ENCODE measurements at places on chromosomes 6 and 20.

GRCh38 chr6:143026696-143027449 is 33.8 kb upstream of the AIG1 start:
- DNase-seq, result peak; percentile 66

DNA sequence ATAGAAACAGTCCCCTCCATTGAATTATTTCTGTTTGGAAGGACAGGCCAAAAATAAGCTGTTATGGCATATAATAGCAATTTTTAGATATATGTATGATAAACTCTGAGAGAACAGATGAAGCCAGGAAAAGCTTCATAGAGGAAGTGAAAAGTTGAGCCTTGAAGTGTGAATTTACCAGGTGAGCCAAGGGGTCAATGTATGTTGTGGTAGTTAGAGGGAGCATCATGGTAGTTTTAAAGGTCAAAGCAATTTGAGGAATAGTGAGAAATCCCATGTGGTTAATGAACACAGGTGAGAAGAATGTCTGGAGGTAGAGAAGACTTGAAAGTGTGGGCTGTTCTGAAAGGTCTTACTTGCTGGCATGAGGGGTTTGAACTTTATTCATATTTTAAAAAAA is 47.0 kb downstream of the COL19A1 start:
- DNase-seq, result no peak

DNA sequence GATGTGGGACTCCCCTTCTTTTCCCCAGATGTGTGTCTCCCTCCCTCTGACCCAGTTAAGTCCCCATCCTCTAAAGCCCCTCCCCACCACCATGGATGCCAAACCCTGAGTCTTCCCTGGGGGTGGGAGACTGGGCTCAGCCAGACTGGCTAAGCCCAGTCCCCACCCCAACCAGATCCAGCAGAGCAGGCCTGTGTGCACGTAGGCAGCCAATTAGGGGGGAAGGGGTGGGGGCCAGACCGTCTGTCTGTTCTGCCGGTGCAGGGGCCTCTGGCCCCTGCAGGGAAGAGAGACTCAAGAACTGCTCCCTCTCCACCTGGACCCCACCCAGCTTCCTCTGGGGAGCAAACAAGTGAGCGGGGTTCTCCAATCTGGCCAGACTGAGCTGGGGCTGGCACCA is 605 bp downstream of the COX4I2 start:
- DNase-seq, result no peak

DNA sequence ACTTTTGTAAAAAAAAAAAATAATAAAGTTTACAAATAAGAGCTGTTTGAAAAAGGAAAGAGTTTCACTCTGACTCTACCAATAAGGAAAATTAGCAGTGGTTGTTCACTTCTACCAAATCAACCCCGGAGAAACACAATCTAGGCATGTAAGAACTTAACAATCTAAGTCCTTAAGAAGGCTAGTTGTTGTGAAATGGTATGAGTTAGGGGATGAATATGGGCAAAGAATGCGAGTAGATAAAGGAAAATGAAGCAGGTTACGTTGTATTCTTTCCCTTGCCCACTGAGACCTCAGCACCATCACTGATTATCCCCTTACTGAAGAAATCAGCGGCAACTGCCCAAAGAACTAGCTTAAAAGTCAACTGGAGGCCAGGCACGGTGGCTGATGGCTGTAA is 15.4 kb downstream of the MOCS1 start:
- DNase-seq, result no peak

GRCh38 chr20:13220904-13221297 is at the start of gene ISM1:
Gene ISM1 (plus strand): TSS chr20:13221274. CDS start chr20:13221777, 503 bp downstream.
- peak; percentile 43 for DNase-seq

GRCh38 chr20:54364365-54364764 is 111.0 kb upstream of the DOK5 start:
- DNase-seq, result no peak

- no peak for DNase-seq
Observed at GRCh38 chr20:42441864-42442331, 747.8 kb downstream of the PTPRT start.

DNA sequence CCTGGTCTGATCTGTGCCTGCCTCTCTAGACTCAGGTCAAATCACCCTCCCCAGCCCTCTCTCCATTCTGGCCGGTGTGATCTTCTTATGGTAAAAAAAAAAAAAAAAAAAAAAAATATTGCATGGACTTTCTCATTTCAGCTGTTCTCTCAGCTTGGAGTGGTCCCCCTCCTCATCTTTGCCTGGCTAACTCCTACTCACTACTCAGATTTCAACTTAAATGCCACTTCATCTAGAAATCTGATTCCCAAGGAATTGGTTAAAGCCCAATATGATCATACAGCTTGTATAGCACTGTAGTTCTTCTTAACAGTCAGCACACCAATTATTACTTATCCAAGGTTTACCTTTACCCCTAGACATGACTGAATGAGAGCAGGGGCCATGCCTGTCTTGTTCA is 105.9 kb upstream of the CARMIL1 start:
- DNase-seq, result no peak

- DNase-seq, result no peak
Observed at GRCh38 chr20:33803921-33804337, 7.2 kb upstream of the CHMP4B start.

DNA sequence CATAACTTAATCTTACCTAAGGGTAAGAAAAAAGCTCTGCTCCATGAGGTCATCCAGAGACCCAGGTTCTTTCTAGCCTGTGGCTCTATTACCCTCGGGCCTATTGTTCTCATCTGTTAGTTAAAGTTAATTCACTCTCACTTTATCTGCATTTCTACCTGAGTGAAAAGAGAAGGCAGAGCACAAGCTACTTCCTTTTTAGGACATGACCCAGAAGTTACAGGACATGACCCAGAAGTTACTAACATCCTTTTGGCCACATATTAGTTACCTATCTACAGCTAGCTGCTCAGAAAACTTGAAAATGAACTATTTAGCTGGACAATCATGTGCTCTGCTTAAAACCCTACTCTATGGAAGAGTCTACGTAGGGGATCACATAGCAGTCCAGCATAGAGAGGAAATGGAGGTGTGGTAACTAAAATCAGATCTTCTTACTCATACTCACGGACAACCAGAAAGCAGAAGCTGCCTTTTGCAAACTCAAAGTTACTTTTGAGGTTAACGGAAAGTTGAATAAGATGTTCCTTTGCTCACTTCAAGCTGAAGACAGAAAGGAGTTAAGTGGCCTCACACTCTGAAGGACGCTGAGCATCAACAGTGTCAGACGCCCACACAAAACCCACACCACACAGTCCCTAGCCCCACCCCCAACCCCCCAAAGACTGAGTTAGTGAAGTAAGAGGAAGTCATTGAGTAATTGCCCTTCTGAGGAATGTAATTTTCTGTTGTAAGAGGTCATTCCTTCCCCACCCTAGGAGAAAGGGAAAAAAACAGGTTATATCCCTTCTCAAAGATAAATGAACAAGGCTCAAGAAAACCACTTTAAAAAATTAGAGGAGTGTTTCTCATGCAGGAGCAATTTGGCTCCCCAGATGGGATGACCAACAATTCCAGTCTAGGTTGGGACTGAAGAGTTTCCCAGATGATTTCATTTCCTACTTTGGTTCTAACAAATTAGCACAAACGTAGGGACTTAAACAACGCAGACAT is 45.9 kb upstream of the TAB2 start:
- DNase-seq, result peak; percentile 75

DNA sequence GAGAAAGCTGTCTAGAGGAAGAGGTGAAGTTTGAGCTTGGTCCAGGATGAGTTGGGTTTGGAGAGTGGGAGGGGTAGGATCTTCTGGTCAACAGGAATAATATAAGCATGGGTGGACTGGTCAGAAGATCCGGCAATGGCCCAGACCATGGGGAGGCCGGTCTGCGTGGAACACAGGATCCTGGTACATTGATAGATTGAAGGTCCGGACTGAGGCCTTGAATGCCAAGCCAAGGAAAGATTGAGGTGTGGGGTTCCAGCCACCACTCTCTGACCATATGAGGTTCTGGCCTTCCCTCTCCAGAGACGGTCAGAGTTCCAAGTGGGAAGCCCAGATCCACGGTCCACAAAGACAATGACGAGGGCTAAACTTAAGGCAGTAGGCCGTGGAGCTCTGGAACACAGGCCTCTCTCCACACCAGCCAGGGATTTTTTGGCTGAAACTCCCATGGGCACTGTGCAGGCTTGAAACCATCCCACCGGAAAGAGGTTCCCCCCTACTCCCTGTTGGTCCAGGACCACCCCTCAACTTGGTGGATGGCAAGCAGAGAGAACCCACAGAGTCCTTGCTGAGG is 3.2 kb downstream of the MDFI start:
- no peak for DNase-seq

GRCh38 chr6:155125906-155126305 is 130.8 kb downstream of the TIAM2 start:
- no peak for DNase-seq

DNA sequence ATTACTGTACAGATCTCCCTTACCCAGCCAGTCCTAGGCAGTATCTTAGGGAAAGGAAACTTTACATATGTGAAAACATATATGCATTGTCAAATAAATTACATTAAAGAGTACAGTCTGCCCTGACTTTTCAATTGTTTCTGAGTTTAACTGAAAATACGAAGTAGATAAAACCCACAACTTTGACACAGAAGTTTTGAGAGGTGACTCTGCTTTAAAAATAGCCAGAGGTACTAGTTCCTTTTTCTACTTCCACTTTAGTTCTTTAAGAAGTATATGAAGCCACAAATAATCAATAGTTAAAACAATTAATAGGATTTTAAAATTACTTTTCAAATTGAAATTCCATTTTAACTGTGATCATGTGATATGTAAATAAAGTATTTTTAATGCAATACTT is 62.9 kb downstream of the BMP5 start:
- DNase-seq, result no peak

DNA sequence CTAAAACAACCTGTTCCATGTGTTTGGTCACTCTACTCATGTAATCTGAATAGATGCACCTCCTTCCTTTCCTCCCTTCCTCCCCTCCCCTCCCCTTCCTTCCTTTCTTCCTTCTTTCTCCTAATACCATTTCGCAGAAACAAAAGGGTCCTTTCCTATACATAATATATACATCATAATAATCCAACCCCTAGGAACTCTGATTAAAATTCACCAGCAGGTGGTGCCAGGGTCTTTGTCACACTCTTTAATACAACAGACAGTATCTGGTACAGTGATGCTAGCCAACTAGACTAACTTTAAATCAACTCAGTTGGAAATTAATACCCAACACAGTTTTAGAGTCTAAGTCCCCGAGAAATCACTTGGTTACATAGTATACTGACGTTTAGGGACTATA is 181.2 kb upstream of the SHLD1 start:
- peak; percentile 69 for DNase-seq

DNA sequence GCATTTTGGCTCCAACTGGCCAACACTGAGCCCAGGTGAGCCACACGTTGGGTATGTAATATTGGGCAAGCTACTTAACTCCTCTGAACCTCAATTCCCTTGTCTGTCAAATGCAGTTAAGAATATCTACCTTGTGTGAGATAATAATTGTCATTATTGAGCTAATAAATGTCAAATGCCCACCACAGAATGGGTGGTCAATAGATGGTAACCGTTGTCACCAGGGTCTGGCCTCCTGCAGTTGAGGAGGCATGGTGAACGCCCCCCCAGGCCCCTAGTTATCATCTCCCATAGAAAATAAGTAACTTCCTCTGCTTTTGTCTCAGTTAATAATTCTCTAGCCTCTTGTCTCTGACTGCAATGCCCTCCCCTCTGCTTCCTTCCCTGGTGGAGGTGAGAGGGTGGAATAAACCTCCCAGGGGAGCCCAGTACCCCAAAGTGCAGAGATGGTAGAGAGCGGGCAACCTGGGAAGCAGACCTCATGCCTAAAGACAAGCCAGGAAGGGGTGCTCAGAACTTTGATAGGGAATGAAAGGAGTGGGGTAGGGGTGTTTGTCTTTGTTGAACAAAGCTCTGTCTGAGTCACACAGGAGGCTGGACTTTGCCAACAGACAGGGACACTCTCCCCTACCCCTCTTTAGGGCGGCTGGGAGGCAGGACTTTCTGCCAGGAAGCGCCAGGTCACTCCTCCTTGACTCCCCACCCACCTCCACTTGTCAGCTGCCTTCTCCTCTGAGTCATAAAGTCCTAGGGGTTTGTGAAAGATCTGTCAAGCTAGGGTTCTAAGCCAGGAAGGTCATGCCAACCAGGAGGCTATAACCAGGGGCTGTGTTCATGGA is 1.3 kb upstream of the UNC5CL start:
- no peak for DNase-seq

DNA sequence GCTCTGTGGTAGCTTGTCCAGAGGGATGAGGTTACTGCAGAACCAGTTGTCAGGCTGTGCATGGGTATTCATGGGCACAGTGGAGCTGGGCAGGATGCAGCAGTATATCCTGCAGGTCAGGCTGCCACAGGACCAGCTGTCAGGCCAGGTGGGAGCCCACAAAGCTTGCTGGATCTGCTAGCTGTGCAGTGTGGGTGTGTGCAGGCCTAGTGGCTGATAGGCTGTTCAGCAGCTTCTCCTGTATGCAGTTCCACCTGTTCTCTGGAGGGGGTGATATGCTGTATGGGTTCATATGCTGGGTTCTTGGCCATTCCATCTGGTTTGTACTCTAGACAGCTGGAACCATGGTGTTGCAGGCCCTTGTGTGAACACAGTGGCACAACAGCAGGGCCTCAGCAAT is 40.6 kb upstream of the TPD52L1 start:
- DNase-seq, result no peak

GRCh38 chr6:105814745-105815536 is 271.2 kb upstream of the PRDM1 start:
- no peak for DNase-seq

DNA sequence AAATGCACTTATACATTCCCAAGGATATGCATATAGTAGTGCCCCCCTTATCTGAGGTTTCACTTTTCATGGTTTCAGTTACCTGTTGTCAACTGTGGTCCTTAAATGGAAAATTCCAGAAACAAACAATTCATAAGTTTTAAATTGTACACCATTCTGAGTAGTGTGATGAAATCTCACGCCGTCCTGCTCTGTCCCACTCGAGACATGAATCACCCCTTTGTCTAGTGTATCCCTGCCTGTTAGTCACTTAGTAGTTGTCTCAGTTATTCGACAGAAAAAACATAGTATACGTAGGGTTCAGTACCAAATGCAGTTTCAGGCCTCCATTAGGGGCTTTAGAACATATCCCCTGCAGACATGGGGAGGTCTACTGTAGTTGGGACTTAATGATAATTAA is 57.0 kb downstream of the MAP1LC3A start:
- no peak for DNase-seq

- DNase-seq, result no peak
Observed at GRCh38 chr6:36343109-36343680, 6.5 kb upstream of the BNIP5 start.

- DNase-seq, result no peak
Observed at GRCh38 chr6:111201764-111202163, 114.5 kb downstream of the SLC16A10 start.

Data from CD4-positive, alpha-beta T cell treated with Interleukin-17A for 4 hours (primary cell).